Activated CD4-positive, alpha-beta T cell treated with anti-CD3 and anti-CD28 coated beads, Interleukin-2, amount 10 ng/mL, durations not matched to agents 7 days and 5 days (primary cell): ENCODE measurements at places on chromosomes 2 and 18.

DNA sequence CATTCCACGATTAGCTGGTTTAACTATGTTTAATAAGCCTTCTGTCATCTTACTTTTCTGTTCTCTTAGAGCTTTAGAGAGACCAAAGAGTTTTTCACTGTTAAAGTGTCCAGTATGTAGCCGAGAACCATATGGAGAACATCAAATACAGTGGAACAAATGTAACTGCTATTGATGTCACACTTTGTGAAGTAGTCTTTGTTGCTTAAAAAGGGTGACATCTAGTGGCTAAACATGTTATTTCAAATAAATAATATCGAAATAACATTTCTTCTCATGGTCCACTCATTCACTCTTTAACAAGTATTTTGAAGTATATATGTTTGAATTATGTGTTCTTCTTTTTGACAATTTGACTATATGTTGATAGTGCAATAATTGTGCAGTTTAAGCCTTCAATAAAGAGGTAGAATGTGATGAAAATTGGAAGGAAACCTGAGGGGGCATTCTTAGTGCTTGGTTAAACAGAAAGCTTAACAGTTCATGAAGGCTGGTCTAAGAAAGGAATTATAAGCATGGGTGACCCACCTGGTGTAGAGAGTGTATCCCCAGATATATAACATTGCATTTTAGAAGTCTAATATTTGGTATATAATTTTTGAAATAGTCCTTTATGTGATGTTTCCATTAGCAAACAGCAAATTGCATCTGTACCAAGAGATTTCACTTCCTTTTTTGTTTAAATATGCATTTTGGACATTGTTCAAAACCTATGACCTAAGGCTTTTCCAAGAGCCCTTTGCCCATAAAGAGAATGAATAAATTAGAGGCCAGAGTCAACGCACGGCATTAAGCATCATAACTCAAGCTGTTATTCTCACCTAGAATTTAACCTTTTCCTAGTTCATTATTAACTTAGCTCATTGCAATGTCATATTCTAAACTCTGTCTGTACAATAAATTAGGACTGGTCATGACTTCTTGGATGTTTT is 112.1 kb downstream of the KYNU start:
- no peak for DNase-seq

DNA sequence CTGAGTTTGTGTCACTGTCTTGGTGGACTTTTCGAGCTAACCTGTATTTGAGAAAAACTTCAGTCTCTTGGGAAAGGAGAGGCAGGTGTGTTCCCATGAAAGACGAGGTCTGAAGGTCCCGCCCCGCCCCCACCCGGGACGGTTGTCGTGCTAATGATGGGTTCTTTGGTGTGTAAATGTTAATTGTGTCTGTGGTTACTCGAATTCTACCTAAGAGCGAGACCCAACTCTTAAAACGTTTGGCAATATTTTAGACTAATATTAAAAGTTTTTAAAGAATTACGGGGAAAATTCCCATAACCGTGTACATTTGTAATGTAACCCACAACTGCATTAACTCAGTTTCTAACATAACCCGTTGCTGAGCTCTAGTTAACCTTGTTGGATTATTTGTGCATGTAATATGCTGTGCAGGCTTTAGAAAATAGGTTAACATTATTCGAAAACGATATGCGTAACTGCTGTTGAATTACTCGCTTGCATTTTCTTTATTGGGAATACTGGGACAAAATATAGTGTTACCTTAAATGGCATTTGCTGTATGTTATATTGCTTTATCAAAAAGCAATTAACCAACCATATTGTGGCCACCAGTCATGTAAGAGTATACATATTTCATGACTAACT is 833 bp downstream of the EPB41L5 start:
- no peak for DNase-seq

DNA sequence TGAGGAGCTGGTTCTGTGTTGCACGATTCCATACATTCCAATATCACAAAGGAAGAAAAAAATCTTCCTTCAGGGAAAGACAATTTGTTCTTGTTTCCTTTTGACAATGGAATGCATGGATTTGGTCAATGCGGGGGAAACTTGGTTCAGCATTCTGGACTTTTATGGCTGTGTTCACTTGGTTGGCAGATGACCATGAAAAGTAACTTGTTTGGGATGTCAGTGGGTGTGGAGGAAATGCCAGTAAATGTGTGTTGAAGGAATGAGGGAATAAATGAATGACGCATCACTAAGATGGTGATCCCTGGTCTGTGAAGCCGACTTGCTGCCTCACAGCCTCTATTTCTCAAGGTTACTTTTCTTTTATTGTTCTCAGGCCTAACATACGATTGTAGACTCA is 53.7 kb downstream of the THUMPD2 start:
- no peak for DNase-seq

DNA sequence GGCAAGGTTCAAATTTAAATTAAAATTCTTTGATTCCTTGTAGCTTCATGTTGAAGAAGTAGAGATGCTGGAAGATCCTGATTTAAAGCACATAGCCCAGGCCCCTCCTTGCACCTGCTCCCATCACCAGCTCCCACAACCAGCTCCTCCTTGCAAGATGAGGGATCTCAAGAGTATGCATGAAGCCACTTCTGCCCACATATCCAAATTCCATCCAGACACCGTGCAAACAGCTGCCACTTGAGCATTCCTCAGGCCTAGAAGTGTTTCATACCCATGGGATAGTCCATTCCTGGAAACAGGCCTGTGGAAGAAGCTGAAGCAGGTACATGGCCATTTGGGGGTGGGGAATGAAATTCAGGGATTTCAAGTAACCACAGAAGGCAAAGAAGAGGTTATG is 32.4 kb upstream of the ITPRID2 start:
- no peak for DNase-seq
